Kasumi-1 (cell line): ENCODE measurements at places on chromosomes 6 and 20.

- DNase-seq = no peak
Measured at GRCh38 chr6:77389402-77389801, 73.9 kb downstream of the HTR1B start.

- DNase-seq = no peak
Measured at GRCh38 chr20:59825563-59825920, 107.9 kb downstream of the SYCP2 start.

- DNase-seq = no peak
Measured at GRCh38 chr6:6968357-6968730, 139.4 kb upstream of the RREB1 start.

GRCh38 chr20:38601216-38602184 lies at the start of gene ARHGAP40:
ARHGAP40 (plus strand) TSS chr20:38601809.
- peak; percentile 33 for DNase-seq

DNA sequence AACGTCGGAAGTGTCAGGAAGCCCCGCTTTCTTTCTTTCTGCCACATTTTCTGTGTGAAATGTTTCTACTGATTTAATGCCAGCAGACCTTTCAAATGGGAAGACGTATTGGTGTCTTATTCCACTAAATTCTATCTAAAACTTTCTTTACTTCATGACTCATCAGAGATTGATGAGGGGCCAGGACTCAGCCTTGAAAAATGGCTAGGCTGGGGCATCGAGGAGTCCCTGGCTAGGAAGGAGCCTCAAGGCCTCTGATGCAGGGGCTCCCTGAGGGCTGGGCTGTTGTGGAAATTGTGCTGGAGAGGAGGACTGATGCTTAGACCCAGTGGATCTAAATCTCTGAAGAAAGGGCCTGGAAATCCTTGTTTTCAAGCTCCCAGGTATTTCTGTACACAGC lies 192.8 kb upstream of the PDE10A start:
- DNase-seq = no peak

- DNase-seq = no peak
Measured at GRCh38 chr20:62391165-62392076, 4.5 kb downstream of the RPS21 start.

DNA sequence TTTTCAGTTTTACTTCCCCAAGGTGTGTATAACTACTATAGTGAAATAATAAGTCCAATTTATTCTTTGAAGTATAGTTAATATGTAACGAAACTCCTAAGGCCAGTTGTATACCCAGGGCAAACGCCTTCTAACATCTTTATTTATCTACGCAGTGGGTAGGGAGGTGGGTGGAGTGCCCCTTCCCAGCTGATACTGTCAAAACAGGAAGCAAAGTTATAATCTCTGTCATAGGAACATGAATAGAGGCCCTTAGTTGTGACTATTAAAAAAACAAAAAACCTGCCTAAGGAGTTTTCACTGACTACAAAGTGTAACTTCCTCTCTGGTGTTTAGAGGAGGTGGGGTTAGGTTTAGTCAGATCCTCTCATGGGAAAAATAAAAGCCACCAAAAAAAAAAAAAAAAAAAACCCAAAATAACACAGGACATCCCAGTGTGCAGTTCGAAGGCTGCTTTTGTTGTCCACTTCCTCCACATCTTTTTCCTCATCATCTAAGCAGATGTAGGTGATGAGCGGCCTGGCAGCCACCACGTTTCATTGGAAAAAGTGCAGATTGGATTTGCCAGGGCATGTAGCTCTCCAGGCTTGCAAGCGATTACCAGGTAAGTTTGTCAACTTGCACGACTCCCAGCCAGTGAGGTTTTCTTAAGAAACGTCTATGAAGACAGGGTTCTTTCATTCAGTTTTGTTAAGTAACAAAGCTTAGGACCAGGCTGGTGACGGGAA lies 58.7 kb downstream of the UTRN start:
- peak; percentile 30 for DNase-seq

GRCh38 chr6:134281388-134281787 lies 36.5 kb downstream of the SGK1 start:
- DNase-seq = no peak

DNA sequence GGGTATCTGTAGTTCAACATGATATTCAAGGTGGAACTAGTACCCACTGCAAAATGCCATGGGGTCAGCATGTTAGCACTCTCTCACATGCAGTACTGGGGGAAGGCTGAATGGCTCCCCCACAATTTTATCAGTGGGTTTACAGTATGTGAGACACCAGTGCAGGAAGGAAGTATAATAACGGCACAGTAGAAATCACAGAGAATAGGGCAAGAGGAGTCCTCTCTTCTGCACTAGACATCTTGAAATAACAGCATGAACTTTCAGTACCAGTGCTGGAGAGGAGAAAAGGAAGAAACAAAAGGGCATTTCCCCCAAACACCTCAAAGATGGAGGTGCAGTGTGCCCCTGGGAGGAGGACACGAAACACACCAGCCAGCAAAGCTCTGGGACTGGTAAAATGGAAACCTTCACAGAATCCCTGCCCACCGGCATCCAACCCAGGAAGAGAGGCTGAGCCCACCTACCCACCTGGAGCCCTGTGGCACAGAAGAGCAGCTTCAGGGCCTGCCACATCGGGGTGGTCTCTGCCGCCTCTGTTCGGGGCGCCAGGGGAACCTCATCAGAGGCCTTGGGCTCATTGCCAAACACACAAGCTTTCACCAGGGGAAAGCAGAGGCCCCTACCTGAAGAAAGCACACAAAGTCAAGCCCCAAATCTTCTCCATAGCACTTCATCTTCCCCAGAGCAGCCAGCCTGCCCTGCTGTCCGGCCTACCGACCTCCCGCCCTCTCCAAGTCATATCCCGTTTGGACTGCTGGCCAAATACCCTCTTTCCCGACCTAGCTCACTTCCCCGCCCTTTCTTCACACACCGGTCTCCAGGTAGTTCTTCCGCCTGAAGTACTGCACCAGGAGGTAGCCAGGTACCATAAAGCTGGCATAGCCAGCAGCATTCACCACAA lies 1.2 kb downstream of the SLC35B2 start:
- DNase-seq = peak; percentile 50

DNA sequence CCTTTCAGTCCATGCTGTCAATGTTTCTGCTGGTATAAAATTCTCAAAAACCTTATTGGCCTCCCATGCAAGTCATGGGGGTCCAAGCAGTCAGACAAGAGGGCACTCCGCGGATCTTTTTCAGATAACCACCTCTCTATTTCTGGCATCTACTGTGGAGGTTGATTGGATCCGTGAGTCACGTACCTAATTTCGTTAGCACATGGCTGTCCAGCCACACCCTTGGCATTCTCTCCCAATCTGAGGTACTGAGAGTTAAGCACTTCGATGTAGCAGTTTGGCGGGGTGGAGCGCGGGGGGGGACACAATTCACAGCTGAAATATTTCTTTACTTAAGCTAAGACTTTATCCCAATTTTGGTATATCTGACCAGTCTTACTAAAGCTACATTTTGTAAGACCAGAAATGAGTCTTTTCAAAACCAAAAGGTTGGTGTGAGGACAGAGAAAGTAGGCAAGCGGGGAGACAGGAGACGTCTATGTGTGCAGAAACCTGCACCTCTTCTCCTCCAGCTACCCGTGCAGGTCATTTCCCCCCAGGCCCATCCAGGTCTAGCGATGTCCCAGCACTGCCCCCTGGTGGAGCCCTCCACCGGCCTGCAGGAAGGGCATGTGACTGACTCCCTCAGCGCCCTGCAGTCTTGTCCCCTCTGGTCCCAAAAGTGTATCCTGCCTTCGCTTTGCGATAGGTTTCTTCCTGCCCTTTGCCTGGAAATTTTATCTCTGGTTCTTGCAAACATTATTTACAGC lies 113.1 kb downstream of the ADAT2 start:
- no peak for DNase-seq

GRCh38 chr20:36684747-36685146 lies 38.8 kb upstream of the SLA2 start:
- no peak for DNase-seq

DNA sequence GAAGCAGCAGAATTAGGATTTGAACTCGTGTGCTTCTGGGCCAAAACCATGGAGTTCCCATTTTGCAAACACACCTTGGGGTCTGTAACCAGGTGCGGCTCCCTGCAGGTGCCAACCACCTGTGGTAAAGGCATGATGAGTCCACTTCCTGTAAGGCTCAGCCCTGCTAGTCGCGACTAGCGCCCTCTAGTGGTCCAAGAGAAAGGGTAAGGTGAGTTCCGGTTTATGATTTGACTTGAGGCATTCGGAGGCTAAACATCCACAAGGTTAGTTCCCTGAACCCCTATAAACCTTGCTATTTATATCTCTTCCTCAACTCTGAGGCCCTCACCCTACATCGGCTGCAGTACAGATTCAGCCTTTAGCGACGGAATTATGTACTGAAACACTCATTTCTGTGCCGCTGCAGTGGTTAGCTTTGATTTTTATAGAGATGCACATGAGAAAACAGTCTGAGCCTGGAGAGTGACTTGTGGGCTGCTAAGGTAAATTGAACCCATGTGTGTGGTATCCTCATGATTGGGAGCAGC lies 173.4 kb downstream of the PLCB1 start:
- DNase-seq = peak; percentile 26

DNA sequence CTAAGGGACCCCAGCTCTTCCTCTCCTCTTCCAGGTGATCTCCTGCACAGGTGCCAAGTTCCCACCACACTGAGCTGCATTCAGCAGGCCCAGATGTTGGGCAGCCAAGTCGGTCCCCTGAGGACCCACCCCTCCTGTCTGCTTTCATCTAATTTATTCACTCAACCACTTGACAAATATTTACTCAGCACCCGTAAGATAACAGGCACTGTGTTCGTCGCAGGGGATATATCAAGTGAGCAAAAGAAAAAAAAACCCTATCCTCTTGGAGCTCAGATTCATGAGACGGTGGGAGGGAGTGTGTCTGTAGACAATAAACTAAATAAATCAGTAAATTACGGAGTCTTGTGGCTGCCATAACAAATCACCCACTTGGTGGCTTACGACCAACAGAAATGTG lies 143.6 kb downstream of the MRPL14 start:
- no peak for DNase-seq

GRCh38 chr20:49538950-49539349 lies 29.0 kb downstream of the PTGIS start:
- no peak for DNase-seq

DNA sequence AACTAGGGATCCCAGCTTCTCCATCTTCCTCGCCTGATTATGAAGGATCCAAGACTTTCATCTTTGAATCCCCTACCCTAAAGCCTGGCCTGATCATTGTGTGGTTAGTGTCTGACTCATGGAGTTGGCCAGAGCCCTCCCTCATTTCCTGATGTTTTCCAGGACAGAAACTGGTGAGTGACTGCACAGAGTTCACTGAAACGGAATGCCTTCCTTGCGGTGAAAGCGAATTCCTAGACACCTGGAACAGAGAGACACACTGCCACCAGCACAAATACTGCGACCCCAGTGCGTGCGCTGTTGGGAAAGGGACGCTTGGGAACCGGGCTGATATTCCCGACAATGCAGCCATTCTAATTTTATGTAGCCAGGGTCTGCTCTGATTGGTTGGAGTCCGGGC lies 4.0 kb downstream of the CD40 start:
- no peak for DNase-seq
